HFF-Myc (cell line): ENCODE measurements at places on chromosomes 2 and 18.

- DNase-seq, result peak; percentile 17
Measured at GRCh38 chr18:50424877-50425690, 50.2 kb downstream of the SKA1 start.

DNA sequence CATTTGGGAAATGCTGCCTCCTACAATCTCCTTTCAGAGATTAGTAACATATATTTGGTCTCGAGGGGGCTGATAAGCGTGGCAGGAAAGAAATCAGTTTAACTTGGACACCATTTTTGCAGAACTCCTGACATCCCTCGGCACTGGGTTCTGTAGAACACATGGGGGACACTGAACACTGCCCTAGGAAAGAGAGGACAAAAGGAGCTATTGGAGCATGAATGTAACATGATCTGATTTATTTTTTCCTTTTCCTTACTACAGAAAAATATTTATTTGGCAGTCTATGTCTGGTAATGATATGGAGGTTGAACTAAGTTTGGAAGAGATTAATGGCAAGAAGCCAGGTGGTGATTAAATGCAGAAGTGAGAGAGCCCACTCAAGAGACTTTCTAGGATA, 153.8 kb downstream of the AFF3 start:
- DNase-seq, result no peak

DNA sequence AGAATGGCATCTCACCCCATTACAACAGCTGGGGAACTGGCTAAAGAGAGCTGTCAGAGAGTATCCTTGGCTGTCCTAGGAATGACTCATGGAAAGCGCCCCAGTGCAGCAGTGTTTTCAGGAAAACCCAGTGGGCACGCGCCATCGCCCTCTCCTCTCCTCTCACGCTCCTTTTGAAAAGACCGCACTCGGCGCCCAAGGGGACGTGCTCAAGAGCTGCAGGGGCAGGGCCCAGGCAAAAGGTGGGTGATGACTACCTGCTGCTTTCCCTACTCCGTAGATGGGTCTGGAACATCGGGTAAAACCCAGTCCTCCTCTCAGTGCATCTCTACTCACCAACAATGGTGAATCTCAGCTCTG, 68.1 kb downstream of the EMILIN2 start:
- no peak for DNase-seq

GRCh38 chr2:182117196-182117595, 131.5 kb downstream of the PPP1R1C start:
- DNase-seq, result no peak

- DNase-seq, result no peak
Measured at GRCh38 chr18:11946756-11947155, 34.6 kb upstream of the IMPA2 start.
